ENCODE measurements at places on chromosomes 2 and 18. TPM values are rescaled to one million over a fixed set of nuclear protein-coding genes. Genes with fewer than 3 reads are reported as not detected.

DNA sequence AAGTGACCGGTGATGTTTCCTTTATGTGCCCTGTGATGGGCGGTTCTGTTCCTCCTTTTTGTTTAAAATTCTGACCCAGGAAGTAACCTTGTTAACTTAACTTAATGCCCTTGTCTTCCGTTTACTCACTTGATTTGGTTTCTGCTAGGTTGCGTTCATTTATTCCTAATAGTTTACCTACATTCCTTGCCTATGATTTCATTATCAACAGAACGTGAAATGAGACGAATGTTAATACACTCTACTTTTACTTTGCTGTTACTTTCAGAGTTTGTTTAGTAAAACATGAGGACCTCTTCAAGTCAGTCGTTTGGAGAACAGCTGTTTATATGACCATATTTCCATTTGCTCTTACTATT, 638 bp downstream of the CEP192 start:
- DNase-seq: no peak

GRCh38 chr2:181900007-181900651, 8.6 kb downstream of the ITPRID2 start:
- DNase-seq: no peak

- no peak for DNase-seq
These were observed 231.9 kb upstream of the FN1 start for GRCh38 chr2:215667585-215668377.

GRCh38 chr2:233711312-233712008, 1.2 kb upstream of the UGT1A5 start:
- peak; percentile 60 for DNase-seq

The NEU2 gene
- not detected for total RNA-seq

The KCNG2 gene
- not detected for total RNA-seq

The KCNJ13 gene
- total RNA-seq: not detected

- peak; percentile 93 for DNase-seq
These were observed 7.6 kb downstream of the ZFP36L2 start for GRCh38 chr2:43218702-43219382.

GRCh38 chr2:108634011-108634410, 85.3 kb upstream of the RANBP2 start:
- DNase-seq: no peak

- no peak for DNase-seq
These were observed 13.2 kb upstream of the ATP6V1B1 start for GRCh38 chr2:70922235-70923234.

The MOCOS gene
- not detected for total RNA-seq
